ENCODE measurements at places on chromosomes 13 and 19.

- peak; percentile 53 for DNase-seq
Measured at GRCh38 chr19:6862673-6863078, 24.7 kb upstream of the ADGRE1 start.

DNA sequence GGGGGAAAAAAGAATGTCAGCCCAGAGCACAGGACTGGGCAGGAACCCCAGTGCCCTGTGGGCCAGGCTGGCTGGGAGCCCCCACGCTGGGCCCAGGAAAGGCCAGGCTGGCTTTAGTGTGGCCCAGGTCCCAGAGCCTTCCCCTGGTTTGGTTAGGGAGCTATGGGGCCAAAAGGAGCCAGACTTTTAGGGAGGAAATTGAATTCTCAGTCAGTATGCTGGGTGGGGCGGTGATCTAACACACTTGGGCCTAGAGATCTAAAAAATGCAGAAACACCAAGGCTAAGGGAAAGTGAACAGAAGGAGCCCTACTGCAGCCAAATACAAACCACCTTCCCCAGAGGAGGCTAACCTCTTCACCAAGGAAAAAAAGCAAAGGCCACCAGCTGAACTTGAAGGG, 137.5 kb downstream of the CRYL1 start:
- DNase-seq: no peak

GRCh38 chr19:44767295-44768180, 10.2 kb upstream of the CBLC start:
- no peak for DNase-seq

- no peak for DNase-seq
Measured at GRCh38 chr13:112438094-112438493, 61.9 kb downstream of the SPACA7 start.

GRCh38 chr13:95457294-95457693, 95.2 kb upstream of the CLDN10 start:
- no peak for DNase-seq

DNA sequence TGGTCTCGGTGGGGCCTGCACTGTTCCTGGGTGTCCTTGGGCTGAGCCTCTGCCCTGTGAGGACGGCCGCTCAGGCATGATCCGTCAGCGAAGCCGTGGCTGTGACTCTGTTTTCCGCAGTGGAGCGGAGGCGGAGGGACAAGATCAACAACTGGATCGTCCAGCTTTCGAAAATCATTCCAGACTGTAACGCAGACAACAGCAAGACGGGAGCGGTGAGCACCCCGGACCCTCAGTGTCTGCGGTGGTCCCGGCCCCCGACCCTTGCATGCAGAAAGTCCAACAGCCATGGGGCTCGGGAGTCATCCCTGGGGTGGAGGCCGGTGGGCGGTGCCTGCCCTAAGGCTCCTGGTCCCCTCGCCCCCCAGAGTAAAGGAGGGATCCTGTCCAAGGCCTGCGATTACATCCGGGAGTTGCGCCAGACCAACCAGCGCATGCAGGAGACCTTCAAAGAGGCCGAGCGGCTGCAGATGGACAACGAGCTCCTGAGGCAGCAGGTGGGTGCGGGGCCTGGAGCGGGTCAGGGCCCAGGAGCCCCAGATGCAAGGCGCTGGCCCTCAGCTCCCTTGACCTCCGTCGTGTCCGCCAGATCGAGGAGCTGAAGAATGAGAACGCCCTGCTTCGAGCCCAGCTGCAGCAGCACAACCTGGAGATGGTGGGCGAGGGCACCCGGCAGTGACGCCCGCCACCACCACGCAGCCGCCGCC, 3.6 kb upstream of the HAMP start:
- DNase-seq: no peak

DNA sequence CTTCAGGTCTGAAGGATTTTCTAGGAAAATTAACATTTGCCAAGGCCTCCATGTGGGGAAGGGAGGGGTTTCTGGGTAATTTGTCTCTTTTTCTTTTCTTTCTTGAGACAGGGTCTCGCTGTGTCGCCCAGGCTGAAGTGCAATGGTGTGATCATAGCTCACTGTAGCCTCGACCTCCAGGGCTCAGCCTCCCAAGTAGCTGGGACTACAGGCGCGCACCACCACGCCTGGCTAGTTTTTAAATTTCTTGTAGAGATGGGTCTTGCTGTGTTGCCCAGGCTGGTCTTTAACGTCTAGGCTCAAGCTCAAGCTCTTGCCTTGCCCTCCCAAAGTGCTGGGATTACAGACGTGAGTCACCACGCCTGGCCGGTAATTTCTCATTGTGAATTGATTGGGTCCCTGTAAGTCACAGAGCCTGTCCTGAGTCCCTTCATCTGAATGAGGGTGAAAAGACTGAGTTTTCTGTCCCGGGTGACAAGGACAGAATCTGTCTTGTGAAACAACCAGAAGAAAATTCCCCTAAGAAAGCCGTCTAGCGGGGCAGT, 10.0 kb upstream of the SPC24 start:
- DNase-seq: no peak

GRCh38 chr19:40613690-40614621, 12.8 kb downstream of the LTBP4 start:
- DNase-seq: no peak

DNA sequence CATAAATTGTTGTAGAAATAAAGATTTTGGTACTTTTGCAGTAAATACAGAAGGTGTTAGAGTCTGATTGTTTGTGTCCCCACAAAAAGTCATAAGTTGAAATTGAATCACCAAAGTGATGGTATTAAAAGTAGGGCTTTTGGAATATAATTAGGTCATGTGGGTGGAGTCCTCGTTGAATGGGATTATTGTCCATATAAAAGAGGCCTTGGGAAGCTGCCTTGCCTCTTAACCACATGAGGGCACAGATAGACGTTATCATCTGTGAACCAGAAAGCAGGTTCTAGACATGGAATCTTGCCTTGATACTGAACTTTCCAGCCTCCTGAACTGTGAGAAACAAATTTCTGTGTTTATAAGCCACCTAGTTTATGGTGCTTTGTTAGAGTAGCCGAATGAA, 186.8 kb downstream of the PRR20E start:
- DNase-seq: no peak

DNA sequence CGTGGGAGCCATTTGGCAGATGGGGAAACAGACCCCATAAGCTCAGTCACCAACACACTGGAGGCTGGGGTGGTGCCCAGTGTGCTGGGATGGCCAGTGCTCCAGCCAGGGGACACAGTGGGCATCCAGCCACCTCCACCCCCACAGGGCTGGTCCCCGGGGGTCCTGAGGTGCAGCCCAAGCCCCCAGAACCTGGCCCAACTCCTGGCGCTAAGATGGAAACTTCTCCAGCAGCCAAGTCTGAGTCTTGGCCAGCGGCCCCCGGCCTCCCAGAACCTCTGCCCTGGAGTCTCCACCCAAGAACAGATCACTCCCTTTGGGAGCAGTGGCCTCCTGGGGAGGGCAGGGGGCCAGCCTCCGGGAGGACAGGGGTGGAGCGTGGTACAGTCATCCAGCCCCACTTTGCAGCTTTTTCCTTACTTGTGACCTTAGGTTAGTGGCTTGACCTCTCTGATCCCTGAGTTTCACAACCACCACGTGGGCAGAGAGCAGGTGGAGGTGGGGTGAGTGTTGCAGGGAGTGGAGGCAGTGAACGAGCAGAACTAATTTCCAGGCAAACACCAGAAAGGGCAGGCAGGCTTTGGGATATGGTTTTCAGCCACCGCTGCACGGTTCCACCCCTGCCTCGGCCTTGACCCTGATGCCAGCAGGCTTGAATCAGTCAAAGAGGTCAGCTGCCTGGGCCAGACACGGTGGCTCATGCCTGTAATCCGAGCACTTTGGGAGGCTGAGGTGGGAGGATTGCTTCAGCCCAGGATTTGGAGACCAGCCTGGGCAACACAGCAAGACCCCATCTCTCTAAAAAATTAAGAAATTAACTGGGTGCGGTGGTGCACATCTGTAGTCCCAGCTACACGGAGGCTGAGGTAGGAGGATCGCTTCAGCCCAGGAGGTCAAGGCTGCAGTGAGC, 4.3 kb upstream of the NRTN start:
- no peak for DNase-seq

GRCh38 chr13:93778548-93778947, 551.9 kb downstream of the GPC6 start:
- DNase-seq: no peak

GRCh38 chr19:1836458-1837221, 11.6 kb downstream of the REXO1 start:
- no peak for DNase-seq

DNA sequence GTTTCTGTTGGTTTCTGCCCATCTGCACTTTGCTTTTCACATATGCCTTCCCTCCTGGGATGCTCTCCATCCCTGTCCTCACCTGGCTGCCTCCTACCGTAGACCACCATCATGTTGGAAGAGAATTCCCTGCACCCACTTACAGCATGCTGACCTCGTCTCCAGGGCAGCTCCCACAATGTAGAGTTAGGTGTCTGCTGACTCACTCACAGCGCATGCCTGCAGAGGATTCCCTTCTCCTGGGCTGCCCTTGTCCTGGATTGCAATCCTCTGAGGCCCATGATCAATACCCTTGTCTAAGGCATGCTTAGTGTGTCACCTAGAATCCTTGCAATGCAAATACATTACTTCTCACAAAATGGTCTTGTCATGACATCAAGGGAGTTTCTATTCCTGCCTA, 43.6 kb downstream of the STOML3 start:
- no peak for DNase-seq

GRCh38 chr19:15122331-15123030, 15.3 kb downstream of the SYDE1 start:
- no peak for DNase-seq

Data from NCI-H524 treated with DMSO at 0.1 percent for 48 hours (cell line).